ENCODE measurements at places on chromosomes 3 and 15.

GRCh38 chr3:129567176-129567705, 24.3 kb downstream of the H1-8 start:
- DNase-seq: no peak

DNA sequence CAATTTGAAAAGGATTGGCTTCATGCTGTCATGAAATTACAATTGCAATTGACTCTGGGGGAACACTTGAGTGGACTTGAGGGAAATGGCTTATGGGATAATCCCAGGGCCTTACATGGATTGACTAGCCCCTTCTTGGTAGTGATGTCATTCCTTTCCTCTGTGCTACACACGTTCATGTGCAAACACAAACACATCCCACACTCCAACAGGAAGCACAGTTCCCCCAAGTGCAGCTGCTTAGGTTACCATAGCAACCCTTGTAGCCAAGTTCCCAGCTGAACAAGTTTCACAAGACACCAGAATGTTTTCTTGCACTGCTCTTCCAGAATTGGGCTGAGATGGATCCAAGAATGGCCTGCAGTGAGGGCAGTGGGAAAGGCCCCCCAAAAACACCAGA, 217.0 kb downstream of the ZNF621 start:
- no peak for DNase-seq

DNA sequence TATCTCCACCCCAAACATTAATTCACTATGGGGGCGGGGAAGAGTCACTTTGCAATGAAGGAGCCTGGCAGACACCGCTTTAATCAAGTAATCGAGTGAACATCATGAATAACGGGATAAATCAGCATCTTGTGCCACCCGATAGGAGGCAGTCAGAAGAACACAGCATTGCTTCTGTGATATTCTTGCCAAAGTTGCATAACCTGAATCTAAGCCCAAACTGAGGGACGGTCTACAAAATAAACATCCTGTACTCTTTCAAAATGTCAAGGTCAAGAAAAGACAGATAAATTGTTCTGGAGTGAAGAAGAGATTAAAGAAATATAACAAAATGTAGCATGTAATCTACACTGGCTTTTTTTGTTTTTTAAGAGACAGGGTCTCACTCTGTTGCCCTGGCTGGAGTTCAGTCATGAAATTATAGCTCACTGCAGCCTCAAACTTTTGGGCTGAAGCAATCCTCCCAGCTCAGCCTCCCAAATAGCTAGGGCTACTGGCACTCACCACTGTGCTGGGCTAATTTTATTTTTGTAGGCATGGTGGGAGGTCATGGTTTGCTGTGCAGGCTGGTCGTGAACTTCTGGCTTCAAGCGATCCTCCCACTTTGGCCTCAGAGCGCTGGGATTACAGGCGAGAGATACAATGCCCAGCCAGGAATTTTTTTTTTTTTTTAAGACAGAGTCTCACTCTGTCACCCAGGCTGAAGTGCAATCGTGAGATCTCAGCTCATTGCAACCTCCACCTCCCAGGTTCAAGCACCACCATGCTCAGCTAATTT, 20.1 kb upstream of the VWA5B2 start:
- DNase-seq: no peak

- DNase-seq: no peak
These were observed 50.2 kb downstream of the CA12 start for GRCh38 chr15:63331456-63331855.

DNA sequence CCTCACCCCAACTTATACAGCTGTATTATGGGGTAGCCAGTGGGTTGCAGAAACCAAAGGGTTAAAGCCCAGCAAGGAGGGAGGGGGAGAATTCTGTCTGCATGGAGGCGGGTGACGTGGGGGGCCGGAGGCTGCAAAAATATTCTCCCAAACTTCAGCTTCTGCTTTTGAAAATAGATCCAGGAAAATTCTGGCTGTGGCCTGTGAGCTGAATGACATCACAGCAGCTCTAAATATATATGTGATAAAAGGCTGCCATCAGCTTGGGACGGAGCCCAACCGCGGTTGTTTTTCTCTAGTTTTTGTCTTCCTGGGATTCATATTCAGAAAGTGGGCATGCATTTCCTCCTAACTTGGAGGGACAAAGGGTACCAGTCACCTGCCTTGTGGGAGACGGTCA, 27.6 kb downstream of the MAPKAPK3 start:
- DNase-seq: no peak

DNA sequence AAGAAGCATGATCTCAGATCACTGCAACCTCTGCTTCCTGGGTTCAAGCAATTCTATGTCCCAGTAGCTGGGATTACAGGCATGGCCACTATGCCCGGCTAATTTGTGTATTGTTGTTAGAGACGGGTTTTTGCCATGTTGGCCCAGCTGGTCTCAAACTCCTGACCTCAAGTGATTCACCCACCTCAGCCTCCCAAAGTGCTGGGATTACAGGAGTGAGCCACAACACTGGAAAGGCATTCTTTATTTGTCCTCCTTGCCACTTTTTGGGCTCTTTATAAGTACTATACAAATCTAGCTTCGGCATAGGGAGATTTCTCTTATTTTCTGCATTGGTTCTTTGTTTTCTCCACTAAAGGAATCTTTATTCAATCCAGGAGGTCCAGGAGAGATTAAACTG, 18.6 kb downstream of the CMTM8 start:
- no peak for DNase-seq

GRCh38 chr3:60729056-60729455, 522.2 kb downstream of the FHIT start:
- no peak for DNase-seq

- DNase-seq: no peak
These were observed 518 bp downstream of the COLQ start for GRCh38 chr3:15520804-15521572.

DNA sequence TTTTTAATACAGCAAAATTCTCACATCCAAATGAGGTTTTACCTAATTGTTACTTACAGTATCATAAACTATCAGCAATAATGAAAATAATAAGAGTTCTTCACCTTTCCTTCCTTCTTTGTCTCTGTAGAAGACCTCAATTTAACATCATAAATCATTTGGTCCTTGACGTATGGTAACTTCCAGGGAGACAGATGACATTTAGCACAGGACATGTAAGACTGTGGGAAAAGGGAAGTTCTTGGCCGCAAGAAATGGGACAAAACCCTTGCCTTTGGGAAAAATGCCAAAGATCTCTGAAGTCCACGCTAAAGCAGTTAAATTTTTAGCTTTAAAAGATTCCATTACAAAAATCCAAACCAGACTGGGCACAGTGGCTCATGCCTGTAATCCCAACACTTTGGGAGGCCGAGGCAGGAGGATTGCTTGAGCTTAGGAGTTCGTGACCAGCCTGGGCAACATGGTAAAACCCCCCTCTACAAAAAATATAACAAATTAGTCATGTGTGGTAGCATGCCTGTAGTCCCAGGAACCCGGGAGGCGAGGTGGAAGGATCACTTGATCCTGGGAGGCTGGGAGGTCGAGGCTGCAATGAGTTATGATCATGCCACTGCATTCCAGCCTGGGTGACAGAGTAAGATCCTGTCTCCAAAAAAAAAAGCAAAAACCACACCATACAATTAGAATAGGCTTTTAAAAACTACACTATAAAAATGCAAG, 8.8 kb downstream of the PTPN9 start:
- no peak for DNase-seq

DNA sequence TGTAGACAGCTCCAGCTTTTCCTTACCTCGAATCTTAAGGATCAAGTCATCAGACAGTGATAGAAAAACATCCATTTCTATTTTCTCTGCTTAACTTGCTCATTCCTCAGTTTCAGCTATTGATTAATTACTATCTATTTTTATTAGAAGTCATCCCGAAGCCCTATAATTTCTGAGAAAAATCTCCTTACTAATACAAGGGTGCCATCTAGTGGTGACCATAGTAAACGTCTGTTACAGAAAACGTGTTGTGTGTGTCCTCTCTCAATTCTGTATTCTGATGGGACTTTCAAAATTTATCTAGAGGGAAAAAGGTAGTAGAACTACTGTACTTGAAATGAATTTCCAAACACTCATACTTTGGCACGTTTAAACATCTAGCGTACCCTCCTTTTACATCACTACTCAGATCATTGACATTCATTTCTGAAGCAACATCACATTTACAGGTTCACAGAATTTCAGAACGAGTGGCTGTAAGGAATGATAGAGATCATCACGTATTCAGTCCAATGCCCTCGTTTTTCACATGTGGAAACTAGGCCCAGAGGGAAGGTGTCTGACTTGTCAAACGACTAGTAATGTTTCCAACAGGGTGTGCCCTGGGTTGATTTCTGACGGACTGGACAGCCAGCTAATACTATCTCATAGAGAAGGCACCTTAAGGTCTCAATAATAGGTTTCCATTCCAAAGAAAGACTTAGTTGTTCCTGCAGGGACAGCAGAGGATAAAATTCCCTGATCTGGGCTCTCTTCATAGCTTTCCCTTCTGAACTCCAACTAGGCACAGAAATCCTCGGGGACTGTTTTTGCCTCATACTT, 25.6 kb downstream of the HACD2 start:
- DNase-seq: no peak

- DNase-seq: peak; percentile 31
These were observed 17.3 kb downstream of the C3orf18 start for GRCh38 chr3:50550079-50550736.

DNA sequence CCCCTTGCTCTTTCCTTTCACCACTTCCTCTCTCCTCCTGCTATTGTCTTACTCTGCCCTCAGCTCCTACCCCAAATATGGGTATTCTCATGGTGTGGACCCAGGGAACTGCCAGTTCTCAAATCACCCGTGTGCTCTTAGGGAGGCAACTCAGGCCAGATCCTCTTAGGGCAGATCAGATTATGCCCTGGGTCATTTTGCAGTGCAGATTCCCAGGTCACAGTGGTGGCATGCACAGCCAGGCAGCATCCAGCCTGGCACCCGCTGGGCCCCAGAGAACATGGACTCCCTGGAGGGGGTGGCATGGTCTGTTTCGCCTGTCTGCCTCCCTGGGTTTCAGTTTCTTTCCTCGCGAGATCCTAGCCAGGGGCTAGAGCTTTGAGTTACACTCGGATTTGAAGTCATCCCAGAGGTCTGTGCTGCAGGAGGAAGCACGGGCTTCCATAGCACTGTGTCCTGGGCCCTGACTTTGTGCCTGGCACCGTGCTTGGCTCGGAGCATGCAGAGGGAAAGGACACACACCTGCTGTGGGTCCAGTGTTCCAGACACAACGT, 96.1 kb downstream of the TOP2B start:
- no peak for DNase-seq

DNA sequence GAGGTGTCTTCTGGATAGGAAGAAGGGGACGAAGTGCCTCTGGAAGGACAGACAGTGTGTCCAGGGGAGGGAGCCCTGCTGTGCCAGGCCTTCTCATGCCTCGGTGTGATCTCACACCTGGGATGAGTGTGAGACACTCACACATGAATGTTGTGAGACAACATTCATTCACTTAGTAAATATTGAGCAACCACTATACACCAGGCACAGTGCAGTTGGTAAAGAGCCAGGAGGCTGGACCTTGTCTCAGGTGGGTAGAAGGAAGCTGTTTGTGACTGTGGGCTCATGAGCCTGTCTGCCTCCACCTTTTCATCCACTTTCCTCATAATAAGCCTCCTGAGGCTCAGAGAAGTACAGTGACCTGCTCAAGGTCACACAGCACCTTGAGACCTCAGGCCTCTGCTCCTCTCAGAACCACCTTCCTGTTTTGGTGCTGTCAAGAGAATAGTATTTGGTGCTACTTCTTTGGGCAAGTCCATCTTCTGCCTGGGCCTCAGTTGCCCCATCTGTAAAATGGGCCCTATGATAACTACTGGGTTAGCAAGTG, 20.9 kb downstream of the SLC6A6 start:
- DNase-seq: no peak

DNA sequence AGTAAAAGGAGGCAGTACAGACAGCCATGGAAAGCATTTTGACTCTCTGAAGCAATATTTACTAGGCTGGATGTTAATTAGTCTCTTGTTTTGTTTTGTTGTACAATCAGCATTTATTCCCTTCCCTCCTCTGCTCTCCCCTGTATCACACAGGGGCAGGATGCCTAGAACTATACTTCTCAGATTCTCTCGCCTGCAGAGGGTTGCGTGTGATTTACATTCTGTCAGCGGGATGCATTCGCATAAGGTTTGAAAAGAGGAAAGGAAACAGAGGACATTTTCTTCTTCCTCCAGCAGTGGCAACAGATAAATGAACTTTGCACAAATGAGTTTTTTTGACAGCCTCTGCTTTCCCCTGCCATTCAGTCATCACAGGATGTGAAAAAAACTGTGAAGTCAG, 188.3 kb downstream of the RSL24D1 start:
- no peak for DNase-seq

- no peak for DNase-seq
These were observed 373.0 kb upstream of the PROK2 start for GRCh38 chr3:72157748-72158638.

DNA sequence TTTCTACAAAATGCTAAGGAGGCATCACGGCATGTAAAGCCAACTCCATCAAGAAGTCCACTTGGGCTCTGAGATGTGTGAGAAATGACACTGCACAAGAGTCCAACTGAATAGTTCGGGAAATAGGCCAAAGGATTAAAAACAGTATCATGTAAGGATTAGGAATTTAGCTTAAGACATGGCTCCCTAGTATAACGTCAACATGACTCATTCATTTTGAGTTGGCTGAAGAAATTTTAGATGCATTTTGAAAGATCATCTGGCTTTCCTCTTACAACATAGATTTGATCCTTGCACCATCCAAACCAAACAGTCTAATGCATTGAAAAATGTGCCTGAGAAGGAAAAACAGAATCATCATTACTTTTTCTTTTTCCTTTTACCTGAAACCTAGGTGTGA, 109.3 kb upstream of the MME start:
- no peak for DNase-seq

DNA sequence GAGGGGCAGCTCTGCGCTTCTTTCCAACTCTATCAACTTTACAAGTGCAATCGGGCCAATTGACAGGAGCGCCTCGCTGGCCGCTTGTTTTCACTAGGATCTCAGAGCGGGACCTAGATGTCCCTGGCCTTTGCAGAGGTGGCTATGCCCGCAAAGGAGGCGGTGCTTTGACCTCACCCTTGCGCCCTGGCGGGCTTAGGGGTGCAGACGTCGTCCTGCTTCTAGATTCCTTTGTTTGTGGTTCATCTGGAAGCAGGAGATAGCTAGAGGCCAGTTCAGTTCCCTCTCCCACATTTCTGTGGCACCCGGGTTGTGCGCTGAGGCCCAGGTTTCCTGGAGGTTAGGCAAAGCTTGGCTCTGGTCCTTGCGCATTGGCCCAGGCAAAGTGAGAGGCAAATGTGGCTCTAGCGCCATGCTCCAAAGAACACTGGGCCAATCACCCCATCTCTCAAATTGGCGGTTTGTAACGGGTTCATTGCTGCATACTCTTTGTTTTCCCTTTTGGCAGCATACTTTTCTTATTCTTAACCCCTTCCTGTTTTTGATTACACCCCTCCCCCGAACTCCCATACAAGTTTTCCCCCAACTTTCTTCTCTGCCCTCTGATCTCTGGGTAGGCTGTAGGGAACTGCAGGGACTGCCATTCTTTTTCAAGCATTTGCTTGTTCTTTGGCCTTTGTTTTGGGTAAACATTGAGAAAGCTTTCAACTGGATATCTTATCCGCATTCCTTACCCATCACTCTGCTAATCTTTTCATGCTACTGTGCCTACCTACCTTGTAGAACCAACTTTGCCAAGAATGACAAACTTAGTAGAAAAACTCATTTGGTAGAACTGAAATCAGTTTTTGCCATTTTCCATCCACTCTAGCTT, 1.4 kb downstream of the PPM1L start:
- DNase-seq: no peak

GRCh38 chr15:31273258-31273941, 53.2 kb upstream of the KLF13 start:
- no peak for DNase-seq

- no peak for DNase-seq
These were observed 71.8 kb downstream of the FGF7 start for GRCh38 chr15:49494842-49495241.

All from T1000 (cell line).